ENCODE measurements at places on chromosomes 3 and 15.

DNA sequence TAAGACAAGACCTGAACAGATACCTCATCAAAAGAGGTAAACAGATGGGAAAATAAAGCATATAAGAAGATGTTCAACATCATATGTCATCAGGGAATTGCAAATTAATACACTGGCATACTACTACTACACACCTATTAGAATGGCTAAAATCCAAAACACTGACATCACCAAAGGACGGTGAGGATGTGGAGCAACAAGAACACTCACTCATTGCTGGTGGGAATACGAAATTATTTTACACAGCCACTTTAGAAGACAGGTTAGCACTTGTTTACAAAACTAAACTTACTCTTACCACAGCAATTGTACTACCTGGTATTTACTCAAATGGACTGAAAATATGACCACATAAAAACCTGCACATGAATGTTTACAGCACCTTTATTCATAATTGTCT, 119.6 kb downstream of the GSK3B start:
- DNase-seq: no peak

DNA sequence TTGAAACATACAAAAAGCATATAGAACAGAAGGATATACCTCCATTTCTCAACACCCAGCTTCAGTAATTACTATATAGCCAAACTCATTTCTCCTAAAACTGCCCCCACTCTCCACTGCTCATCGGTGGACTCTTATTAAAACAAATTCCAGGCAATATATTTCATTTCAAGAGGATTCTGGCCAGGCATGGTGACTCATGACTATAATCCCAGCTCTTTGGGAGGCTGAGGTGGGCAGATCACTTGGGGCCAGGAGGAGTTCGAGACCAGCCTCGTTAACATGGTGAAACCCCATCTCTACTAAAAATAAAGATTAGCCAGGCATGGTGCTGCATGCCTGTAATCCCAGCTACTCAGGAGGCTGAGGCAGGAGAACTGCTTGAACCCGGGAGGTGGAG, 40.9 kb downstream of the SNX4 start:
- DNase-seq: no peak

DNA sequence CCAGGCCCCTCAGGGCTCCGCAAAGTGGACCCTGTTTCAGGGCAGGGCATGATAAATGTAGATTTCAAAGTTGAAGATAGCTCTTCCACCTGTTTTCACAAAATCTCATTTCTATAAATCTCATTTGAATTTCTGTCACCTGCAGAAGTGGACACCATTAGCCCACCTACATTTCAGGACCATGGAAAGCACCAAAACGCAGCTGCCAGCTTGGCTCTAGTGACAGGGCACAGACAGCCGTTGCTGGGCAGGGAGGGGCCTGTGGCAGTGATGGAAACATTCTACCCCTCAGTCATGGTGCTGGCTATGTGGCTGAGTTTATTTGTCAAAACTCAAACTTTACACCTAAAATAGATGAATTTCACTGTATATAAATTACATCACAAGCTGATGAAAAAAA, 40.4 kb downstream of the PRR23E start:
- no peak for DNase-seq

DNA sequence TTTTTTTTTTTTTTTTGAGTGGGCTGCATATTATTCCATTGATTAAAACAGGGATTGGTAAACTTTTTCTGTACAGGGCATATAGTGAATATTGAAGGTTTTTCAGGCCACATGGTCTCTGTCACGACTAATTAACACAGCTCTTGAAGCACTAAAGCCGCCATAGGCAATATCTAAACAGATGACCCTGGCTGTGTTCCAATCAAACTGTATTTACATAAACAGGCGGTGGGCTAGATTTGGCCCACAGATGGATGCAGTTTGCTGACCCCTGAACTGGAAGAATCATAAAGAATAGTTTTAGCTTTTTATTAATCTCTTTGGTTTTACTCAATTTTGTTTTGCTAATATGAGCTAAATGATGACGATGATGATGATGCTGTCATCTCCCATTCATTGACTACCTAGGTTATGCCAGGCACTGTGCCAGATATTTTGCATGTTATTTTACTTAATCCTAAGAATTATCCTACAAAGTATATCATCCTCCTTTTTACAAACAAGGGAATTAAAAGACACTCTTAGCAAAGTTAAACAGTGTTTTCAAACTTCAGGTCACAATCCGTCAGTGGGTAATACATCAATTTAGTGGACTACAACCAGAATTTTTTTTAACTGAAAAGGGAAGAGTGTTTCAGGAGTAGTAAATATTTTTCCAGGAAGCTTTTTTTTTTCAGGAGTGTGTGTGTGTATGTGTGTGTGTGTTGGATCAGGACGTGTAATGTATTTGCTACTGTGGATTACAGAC, 54.3 kb downstream of the LMCD1 start:
- no peak for DNase-seq

- no peak for DNase-seq
Measured at GRCh38 chr3:24682141-24682547, 187.5 kb upstream of the THRB start.

DNA sequence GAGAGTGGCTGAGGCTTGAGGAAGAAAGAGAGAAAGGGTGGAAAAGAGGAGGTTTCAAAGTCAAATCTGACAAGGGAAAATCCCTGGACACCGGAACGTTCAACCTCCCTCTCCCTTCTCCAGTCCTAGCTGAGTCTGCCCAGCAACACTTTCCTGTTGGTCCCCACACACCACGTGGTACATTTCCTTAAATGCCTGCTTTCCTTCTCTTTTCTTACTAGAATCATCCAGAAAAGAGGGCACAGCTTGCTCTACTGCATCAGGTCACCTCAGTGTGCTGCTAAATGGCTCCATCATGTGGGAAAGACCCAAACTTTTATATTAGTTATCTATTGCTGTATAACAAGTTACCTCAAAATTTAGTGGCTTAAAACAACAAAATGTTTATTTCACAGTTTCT, 181.2 kb downstream of the NECTIN3 start:
- DNase-seq: no peak

All from stimulated activated CD4-positive, alpha-beta T cell treated with anti-CD3 and anti-CD28 coated beads, Interleukin-2, amount 100 ng/mL, for 24 hours (primary cell).